ENCODE measurements at places on chromosomes 3 and 15.

DNA sequence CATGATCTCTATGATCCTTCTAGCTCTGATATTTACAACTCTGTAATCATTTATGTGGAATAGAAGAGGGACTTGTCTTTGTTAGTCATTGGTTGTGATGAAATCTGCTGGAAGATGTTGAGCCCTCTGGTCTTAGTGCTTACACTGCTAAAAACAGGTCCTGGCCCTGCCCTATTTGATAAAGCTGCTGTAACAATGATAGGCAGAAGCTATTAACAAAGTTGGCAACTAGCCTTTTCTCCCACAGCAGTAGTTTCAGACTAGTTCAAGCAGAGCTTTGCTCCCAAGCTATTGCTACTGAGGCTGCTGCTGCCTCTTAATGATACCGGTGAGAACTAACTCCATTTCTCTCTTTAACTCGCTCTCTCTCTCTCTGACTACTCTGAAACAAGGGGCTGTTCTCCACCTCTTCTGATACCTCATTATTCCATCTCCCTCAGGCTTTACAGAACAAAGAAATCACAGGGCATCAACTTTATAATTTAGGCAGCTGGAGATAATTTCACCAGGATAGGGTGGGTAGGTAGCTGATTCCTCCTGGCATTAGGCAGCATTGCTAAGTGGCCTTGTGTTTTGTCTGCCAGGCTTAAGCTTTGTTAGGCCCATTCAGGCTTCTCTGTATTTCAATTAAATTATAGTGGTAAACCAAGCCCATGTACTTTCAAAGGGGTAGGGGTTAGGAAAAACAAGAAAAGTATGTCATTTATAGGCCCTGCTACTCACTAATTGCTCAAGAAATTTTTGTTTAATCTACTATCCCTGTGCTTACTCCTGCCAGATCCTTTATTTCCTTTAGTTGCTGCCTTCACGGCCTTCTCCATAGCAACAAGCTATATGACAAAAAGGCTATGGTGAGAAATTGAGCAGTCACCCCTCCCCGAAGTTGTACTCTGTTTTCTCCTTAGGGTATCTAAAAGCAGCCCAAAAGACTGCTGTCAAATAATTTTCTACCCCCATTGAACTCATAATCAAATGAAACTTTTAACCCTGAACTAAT, 139.6 kb downstream of the RBPMS2 start:
- peak; percentile 9 for DNase-seq

GRCh38 chr15:95025924-95026728, 794.8 kb downstream of the MCTP2 start:
- DNase-seq, result peak; percentile 47

GRCh38 chr3:189340680-189341460, 169.1 kb downstream of the TPRG1 start:
- no peak for DNase-seq

DNA sequence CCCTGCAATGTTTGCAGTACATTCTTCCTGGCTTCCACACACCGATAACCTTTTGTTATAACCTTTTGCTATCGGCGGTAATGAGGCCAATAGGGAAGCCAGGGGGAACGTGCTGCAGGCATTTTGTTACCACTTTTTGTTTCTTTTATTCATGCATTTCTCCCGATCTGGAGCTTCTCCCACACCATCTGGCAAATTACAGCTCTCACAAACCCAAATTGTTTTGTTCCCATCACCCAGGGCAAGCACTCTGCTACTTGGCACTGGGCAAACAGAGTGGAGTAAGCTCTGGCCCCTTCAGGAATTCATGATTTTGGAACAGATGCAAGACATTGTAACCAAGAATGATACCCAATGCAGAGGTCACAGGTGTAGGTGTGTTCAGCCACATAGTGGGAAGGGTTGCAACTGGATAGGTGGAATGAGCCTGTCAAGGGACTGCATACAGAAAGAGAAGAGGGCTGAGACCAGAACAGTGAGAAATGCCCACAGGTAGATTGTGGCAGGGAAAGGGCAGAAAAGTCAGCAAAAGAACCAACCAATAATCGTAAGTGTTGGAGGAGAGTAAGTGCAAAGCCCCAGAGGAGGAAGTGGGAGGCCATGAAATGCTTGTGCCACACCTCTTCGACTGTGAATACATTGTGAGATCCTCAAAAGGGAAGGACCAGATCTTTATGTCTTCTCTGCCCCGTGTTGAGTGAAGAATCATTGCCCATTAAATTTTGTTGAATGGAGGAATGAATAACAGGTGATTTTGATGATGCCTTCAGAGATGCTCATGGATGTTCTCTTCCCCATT, 45.8 kb downstream of the PARP15 start:
- DNase-seq, result no peak

GRCh38 chr3:118782755-118783202, 251.9 kb downstream of the IGSF11 start:
- DNase-seq, result no peak

DNA sequence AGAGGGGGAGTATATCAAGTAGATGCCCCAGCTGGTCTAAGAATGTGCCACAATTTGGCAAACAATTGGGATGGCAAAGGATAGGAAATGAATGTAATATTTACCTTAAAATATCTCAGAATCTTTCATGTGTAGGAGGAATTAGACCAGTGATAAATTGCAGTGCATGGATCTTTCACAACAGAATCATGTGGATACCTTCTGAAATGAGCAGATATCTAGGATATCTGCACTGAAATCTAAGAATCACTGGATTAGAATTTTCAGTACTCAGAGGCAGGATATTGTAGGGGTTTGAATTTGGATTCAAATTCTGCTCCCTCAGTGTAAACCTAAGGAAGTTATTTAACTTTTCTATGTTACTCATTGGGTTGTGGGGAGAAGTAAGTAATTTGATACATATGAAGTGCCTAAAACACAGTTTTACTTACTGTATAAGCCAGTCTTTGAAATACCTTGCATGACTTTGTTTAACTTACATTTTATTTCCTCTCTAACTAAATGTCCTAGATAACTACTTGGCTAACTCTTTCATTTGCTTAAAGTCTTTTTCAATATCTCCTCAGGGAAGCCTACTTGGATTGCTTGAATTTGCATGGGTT, 8.8 kb downstream of the IL1RAP start:
- DNase-seq, result no peak

- DNase-seq, result no peak
Measured at GRCh38 chr3:188874576-188874975, 297.2 kb upstream of the TPRG1 start.

GRCh38 chr3:143383421-143383820, 263.9 kb downstream of the CHST2 start:
- DNase-seq, result no peak

GRCh38 chr3:117989982-117990381, 1044.7 kb downstream of the IGSF11 start:
- no peak for DNase-seq

DNA sequence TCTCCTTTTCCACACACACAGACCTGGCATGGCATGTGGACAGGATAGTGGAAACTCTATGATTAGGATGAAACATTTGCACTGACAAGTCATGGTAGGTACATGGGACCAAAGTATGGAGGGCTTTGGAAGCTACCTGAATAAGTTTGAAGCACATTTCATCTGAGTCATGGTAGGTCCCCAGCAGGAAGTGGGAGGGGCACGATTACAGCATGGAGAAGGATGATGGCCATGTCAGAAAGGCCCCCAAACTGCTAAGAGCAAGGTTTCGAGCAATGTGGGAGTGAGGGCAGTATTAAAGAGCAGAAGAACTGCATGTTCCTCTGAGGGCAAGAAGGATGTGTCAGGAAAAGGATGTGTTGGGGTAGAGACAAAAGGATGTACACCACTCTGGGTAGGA, 51.5 kb upstream of the CSTA start:
- DNase-seq, result no peak

GRCh38 chr3:17481116-17481515, 261.3 kb downstream of the TBC1D5 start:
- DNase-seq, result no peak

GRCh38 chr15:45522328-45523165, at the start of gene SLC30A4:
SLC30A4 (minus strand) TSS chr15:45522755; CDS start chr15:45522354, 401 bp downstream.
- peak; percentile 65 for DNase-seq

- no peak for DNase-seq
Measured at GRCh38 chr15:62057341-62057980, 2.8 kb downstream of the VPS13C start.

GRCh38 chr3:157271283-157271882, 111.4 kb upstream of the CCNL1 start:
- DNase-seq, result no peak

Data from fibroblast of skin of back (primary cell).